Adrenal gland (tissue), 19 donors: ENCODE measurements at places on chromosomes 13 and 19. TPM values are rescaled to one million over a fixed set of nuclear protein-coding genes. Genes with fewer than 3 reads are reported as not detected.

CBY2 gene
- not detected for total RNA-seq

CACNA1A gene
- not detected for total RNA-seq

CYP4F11 gene
- not detected for total RNA-seq

LILRA1 gene
- 0.95 TPM for total RNA-seq

ATXN8OS gene
- not detected for total RNA-seq

SH2D3A gene
- total RNA-seq: 0.11 TPM

- DNase-seq: no peak
These were observed 609 bp downstream of the EPS15L1 start for GRCh38 chr19:16470911-16471811.

GRCh38 chr19:52946322-52947310, 16.1 kb downstream of the ZNF816 start:
- no peak for DNase-seq

GRCh38 chr19:39679056-39679790, 23.5 kb downstream of the LGALS16 start:
- DNase-seq: no peak

- DNase-seq: no peak
These were observed 664 bp downstream of the MAST3 start for GRCh38 chr19:18097993-18098890.

- no peak for DNase-seq
These were observed 3.7 kb upstream of the CADM4 start for GRCh38 chr19:43643326-43643725.

- peak; percentile 32 for DNase-seq
These were observed 1.3 kb downstream of the UBL3 start for GRCh38 chr13:29849071-29849631.

GRCh38 chr19:13100841-13101589, 1.6 kb downstream of the LYL1 start:
- no peak for DNase-seq

- DNase-seq: no peak
These were observed 373.2 kb downstream of the LMO7 start for GRCh38 chr13:76009267-76009890.

DNA sequence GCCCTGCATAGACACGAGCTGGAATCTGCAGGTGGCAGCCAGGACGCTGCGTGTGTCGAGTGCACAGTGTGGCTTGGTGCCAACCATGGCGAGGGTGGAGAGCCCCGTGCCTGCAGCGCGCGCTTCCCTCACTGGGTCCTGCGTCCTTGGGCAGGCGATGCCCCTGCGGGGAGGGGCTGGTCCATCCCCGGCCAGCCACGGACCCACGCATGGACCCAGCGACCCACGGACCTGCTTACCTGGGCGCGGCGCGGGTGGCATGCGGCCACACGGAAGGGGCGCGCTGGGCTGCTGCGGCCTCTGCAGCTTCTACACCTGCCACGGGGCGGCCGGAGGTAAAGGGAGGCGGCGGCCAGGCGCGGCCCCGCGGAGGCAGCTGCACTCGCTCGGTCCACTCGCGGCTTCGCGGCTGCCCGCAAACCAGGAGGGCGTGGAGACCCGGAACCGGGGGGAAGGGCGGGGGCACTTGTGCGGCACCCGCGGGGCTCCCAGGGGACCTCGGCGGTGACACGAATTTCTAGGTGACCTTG, 569 bp upstream of the MCF2L start:
- no peak for DNase-seq
